ENCODE measurements at places on chromosomes 7 and 10. TPM values are rescaled to one million over a fixed set of nuclear protein-coding genes. Genes with fewer than 3 reads are reported as not detected.

Gene ATRNL1
- total RNA-seq = 1.6 TPM

GRCh38 chr7:138630059-138630610 is 71.0 kb downstream of the SVOPL start:
- no peak for DNase-seq

DNA sequence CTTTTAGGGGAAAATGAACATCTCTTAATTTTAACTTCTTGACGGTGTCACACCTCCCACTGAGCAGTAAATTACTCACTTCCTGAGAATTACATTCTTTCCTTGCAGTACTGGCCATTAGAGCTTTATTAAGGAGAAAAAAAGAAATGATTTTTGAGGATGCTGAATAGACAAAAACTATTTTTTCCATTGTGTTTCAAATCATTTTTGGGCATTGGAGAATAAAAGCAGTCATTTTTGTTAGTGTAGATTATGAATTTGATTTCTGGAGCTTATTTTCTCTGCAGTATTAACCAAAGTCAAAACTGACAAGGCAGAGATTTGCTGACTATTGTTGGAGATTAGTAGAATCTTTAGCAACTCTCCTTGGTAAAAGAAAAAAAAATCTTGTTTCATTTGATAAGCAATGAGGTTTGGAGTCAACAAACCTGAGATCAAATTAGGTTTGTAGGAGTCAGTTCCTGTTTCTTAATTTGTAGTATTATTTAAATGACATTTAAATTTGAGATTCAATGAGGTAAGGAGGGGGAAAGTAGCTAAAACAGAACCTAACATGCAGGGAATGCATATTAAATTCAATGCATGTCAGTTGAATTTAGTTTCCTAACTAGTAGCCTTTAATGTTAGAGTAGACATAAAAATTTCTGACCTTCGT is 70.6 kb downstream of the AP3M1 start:
- no peak for DNase-seq

GRCh38 chr10:128063736-128064107 is 62.5 kb downstream of the MKI67 start:
- DNase-seq = no peak

Gene GRID1
- 2.4 TPM for total RNA-seq
